ENCODE measurements at places on chromosomes 7 and 10. TPM values are rescaled to one million over a fixed set of nuclear protein-coding genes. Genes with fewer than 3 reads are reported as not detected.

The ENO4 gene
- 0.37 TPM for total RNA-seq

The TAS2R5 gene
- 3.6 TPM for total RNA-seq

The CNTNAP2 gene
- 7.4 TPM for total RNA-seq

The NKX2-3 gene
- total RNA-seq, result not detected

Measured in B cell (primary cell).